ENCODE measurements at places on chromosomes 11 and 22.

DNA sequence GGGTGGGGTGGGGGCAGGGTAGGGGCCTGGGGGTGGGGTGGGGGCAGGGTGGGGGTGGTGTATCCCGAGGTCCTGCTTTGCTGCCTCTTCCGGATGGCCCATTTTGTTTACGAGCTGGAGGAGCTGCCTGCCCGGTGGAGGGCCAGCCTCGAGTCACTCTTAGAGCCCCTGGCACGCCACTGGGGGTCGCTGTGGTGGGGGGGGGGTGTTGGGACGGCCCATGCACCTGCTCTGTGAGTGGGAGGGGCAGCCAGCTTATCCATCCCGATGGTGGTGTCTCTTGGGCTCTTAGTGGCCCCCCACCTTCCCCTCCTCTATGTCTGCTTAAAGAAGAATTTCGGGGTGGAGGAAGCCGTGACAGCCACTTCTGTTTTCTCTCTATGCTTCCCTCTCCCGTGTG lies 24.6 kb downstream of the MRGPRD start:
- DNase-seq, result no peak

- DNase-seq, result no peak
Measured at GRCh38 chr11:103272876-103273275, 163.7 kb downstream of the DYNC2H1 start.

DNA sequence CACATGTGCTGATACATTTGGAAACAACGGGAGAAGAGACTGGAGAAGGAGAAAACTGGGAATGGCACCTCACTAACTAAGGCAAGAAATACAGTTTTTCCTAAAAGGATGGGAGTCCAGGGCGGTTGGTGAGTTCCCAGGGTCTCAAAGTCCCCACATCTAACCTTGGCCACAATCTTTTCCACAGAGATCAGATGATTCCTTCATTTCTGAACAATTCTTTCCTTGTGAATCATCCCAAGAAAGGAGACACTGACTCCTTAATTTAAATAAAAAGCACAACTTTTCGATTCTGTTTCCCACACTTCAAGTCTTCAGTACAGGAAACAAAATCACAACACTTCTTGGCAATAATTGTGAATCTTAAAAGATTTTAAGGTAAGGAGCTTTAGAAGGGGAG lies 384.7 kb downstream of the DCDC1 start:
- no peak for DNase-seq

DNA sequence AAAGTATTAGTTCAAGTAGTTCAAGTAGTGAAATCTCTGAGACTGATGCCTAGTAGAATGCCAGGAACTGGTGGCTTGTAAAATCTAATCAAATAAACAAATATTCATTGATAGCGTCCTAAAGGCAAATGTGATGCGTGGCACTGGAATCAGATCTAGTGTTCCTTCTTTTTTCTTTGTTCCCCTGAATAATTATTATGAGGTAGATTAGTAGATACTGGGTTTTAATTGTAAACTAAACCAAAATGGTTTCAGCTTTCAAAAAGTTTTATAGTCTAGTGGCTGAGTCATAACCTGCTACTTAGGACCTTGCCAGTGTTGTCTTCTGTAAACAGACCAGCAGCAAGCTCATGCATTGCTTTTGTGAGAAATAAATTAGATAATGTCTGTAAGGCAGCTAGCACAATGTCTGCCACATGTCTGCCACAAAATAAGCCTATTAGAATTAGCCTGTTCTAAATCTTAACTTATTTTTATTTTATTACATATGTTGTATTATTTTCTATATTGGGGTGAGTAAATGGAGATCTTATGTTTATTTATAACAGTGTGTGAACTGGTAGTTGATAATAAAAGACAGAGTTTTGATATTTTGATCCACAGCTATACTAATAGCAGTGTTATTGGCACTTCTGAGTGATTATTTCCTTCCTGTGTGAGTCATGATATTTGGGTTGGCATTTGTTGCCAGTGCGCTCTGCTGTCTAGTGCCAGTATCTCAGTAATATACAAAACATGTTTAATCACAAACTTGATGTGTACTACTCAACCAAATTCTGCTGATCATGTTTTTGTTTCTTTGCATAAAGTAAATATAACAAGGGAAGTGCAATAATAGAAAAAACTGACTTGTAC lies 135.7 kb downstream of the TMEM135 start:
- no peak for DNase-seq

GRCh38 chr11:64344787-64345186 lies 4.8 kb downstream of the CCDC88B start:
- DNase-seq, result no peak

DNA sequence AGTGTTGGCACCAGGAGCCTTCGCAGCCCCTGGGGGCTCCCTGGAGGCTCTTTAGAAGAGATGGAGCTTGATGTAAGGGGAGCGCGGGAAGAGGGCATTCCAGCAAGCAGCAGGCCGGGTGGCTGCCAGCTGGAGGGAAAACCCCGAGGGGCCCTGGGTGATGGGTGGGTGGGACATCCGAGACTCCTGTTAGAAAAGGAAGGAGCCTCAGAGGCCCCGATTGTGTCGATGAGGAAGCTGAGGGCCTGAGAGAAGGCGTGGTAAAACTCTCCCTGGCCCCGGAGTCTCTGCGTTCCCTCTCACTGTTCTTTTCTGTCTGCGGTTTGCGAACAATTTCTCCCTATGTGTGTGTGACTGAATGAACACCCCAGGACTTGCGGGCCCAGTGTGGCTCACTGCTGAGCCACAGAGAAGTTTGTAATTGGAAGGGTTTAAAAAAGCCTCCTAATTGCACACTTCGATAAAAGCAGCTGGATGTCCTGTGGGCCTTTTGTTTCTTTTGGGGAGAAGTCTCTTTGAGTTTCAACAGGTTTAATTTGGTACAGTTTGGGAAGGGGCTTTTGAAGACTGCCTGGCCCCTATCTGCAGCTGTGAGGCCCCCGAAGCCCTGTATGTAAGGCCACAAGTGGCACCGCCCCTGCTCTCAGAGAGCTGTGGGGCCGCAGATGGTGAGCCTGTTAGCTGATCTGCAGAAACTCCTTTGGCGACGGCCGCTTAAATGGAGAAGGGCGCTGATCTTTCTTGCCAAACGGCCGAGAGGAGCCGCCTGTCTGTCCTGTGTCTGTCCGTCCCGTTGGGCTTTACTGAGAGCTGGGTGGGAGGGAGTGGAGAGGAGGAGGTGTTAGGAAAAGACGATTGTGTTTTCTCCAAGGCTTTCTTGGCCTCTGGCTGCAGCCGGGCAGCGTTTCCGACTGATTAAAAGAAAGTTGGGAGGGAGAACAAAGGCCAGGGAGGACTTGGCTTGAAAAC lies 2.0 kb downstream of the FBLN1 start:
- peak; percentile 40 for DNase-seq

- DNase-seq, result no peak
Measured at GRCh38 chr11:21396342-21397008, 727.1 kb downstream of the NELL1 start.

GRCh38 chr11:70066628-70067027 lies 11.5 kb upstream of the ANO1 start:
- DNase-seq, result no peak

GRCh38 chr11:92976681-92977080 lies 7.2 kb downstream of the MTNR1B start:
- no peak for DNase-seq

DNA sequence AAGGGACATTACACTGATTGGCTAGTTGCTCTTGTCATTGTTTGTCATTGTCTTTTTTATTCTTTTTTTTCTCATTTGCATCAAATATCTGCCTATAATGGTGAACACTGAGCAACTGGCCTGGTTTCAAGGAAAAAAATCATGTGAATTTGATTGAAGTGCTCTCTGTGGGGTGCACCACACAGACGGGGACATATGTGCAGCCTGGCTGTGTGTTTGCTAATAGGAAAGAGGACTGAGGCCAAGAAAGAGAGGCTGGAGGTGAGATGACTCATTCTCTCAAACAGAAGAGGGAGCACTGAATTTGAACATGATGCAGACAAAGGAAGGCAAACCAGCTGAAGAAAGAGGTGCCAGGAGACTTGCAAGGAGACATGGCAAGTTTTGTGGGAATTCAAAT lies 684.9 kb upstream of the CCDC90B start:
- no peak for DNase-seq

DNA sequence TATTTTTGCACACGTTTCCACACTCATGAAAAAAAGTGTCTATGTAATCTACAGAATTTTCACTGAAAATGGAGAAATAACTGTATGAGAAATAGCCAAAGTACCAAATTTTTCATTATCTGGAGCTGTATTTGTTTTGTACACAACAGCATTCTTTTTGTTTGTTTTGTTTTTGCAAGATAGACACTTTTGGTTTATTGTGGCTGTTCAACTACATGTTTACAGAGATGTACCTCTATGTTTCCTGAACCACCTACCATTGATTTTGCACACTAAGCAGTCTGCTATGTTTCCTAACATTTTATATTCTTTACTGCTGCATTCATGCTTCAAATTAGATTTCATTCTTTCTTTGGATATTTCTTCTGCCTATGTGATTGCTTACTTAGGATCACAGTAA lies 116.3 kb downstream of the ELP4 start:
- DNase-seq, result no peak

DNA sequence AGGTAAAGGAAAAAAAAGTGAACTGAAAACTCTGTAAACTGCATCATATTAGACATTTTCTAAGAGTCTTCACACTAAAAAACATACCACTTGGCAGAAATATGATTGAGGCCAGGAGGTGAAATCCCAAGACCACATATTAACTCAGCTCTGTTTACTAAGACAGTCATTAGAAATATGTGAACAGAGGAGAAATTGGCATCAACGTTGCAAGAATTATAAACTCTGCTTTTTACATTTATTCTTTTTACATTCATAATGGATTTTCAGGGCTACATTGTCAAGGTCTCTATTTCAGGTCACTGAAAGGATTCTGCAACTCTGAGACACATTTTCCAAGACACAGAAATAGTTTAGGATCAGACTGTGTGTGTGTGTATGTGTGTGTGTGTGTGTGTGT lies 1364.0 kb downstream of the LRRC4C start:
- DNase-seq, result no peak
